ENCODE measurements at places on chromosomes 16 and 17.

DNA sequence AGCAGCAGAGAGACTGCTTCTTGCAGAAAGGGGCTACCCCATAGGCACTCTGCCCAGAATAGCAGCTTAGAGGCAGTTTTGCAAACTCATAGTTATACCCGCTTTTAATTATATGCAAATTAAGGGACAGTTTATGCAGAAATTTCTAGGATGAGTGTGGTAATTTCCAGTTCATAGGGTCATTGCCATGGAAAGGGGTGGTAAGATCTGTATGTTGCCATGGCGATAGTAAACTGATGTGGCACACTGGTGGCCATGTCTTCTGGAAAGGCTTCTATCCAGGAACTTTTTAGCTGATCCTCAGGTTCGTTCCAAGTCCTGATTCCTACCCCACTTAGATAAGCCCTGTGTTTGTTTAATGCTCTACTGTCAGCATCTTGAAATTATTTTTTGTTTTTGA is 6.2 kb downstream of the STXBP4 start:
- no peak for DNase-seq

GRCh38 chr16:87317750-87318644 is 805 bp upstream of the C16orf95 start:
- DNase-seq = no peak

GRCh38 chr16:74586948-74587347 is 20.0 kb downstream of the GLG1 start:
- DNase-seq = no peak

DNA sequence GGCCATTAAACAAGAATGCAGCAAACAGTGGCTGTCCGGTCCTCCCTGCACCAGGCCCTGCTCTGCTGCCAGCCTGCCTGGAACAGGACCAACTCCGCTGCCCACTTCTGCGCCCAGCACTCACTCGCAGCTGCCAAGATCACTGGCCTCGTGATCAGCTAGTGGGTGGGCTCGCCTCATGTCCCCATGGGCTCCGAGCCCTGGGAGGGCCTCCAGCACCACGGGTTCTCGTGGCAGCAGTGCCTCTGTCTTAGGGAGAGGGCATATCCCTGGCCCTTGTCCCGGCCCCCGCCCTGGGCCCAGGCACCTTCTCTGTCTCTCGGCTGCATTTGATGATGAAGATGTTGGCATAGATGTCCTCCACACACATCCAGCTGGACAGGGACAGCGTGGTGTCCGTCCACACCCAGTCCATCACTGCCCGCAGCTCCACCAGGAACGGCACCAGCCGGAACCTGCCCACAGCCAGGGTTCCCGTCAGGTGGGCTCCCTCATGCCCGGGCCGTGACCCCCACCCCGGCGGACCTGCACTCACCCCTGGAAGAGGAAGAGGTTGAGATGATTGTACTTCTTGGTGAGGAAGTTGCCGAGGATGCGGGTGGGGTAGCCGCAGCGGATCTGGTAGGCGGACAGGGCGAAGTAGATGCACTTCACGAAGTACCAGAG is 13.1 kb downstream of the CTU2 start:
- DNase-seq = no peak

DNA sequence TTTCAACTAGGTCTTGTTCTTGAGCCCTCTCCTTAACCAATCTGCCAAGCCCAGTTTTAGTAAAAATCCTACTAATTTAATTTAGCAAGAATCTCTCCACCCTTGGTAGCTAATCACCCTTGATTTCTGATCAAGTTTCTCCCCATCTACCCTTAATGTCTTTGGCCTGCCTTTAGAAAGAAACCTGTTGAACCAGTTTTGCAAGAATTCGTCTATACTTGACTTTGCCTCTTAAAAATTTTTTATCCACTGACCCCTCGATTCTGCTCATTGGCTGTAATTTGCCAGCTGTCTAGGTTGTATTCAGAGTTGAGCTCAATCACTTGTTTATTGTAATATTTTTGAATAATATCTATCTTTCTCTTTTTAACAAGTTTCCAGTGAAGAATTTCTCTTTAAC is 1138.5 kb downstream of the CDH11 start:
- no peak for DNase-seq

DNA sequence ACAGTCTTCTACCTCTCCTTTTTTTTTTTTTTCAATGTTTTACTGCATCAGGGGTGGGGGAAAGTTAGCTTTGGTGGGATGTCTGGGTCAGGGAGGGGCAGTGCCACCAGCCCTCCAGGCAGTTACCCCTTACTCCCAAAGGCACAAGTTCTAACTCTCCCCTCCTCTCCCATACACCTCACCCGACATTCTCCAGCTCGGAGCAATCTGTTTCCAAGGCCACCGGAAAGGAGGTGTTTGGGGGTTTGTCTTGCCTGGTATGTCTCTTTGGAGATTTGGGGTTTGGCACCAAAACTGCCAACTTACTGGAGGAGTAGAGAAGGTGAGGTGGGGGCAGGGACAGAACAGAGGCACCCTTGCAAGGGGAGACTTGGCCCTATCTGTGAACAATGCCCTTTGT is 4.7 kb downstream of the DLX3 start:
- DNase-seq = no peak

DNA sequence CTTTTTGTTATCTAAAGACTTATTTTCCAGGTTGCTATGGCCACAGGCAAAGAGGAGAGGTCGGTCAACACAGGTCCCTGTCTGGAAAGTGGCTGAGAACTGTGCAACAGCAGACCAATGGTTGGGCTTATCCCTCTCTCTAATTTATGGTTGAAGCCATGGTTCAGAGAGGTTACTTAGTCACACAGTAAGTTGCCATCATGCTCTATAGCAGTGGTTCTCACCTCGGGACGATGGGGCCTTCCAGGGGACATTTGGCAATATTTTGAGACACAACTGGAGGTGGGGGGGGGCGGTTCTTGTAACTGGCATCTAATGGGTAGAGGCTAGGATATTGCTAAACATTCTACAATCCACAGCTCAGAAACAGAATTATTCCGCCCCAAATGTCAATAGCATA is 842 bp upstream of the LDAF1 start:
- no peak for DNase-seq

- peak; percentile 58 for DNase-seq
Observed at GRCh38 chr17:8436169-8436843, 622 bp downstream of the NDEL1 start.

DNA sequence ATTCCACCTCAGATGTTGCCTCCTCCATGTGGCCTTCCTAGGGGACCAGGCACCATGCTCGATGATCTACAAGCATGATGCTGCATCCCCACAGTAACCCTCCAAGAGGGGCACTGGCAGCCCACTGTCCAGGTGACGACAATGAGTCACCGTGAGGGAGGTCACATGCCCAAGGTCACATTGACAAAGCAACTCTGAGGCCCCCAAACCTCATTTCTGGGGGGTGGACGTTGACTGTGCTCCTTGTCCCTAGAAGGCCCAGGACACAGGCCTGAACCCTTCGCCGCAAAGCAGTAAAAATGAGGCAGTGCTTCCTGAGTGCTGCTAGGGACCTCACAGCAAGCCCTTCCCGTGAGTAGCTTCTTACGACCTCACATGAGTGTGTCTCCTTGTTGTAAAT is 136.5 kb downstream of the C16orf78 start:
- DNase-seq = no peak

- peak; percentile 82 for DNase-seq
Observed at GRCh38 chr17:55641676-55642081, 81.0 kb downstream of the TMEM100 start.

DNA sequence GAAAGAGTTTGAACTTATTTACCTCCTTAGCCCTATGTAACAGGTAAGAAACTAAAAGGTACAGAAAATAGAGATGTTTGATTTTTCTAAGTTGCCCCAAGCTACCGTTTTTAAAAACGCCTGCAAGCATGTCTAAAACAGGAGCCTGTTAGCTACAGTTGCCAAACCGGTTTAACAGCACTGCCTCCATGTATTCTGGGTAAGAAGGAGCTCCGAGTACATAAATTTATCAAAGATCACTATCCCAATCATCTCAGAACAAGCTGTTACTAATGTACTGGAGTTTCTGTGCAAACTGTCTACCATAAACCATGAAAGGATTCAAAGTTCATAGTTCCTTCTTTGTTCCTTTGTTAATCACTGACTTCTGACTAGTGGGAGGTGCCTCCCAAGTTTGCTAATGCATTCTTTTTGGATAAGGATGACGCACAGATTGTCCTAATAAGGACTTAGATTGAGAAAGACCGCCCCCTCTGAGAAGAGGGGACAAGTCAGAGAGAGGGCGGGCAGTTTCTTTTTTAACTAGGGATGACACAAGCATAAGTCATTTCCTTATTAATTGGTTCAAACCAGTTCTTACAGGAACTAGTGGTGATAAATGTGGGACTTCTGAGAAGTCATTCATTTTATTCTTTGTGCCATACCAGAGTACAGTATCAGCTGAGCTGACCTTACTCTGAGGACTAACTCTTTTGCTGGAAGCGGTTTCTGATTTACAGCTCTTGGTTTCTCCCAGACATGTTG is 55.3 kb downstream of the TUBD1 start:
- peak; percentile 81 for DNase-seq

- no peak for DNase-seq
Observed at GRCh38 chr17:10623737-10624338, 33.3 kb downstream of the MYH3 start.

GRCh38 chr16:87918866-87919680 is 17.3 kb downstream of the CA5A start:
- DNase-seq = no peak

- no peak for DNase-seq
Observed at GRCh38 chr17:54439816-54440215, 460.8 kb upstream of the TOM1L1 start.

- DNase-seq = no peak
Observed at GRCh38 chr17:17848311-17849082, 11.7 kb upstream of the SREBF1 start.

DNA sequence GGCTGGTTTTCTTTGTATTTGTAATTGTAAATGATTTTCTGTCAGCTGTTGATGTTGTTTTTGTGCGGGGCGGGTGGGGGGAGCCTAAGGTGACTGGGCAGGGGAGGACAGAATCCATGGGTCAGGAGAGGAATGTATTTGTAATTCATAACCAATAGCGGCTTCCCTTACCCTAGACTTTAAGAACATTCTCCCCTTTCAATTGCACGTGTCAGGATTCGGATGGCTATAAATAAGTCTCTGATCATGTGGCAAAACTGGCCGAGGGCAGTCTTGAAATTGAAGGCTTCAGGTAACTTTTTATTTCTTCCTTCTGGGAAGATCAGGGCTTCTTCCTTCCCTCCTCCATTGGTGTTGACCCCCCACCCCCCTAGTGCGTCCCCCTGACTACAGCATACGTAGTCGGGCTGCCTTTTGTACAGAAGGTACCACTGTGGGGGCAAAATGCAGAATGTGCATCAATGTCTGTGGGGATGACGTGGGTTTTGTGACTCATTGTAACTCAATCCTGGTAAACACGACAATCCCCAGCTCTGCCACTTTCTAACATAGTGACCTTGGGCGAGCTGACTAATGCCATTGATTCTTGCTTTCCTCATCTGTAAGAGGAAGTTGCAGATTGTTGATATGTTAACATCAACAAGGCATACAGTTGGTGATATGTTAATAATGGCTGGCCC is 16.2 kb downstream of the MARCHF10 start:
- DNase-seq = no peak

- DNase-seq = no peak
Observed at GRCh38 chr16:18048853-18049546, 287.5 kb downstream of the NPIPA8 start.

GRCh38 chr17:34487626-34488025 is 91.8 kb upstream of the TMEM132E start:
- DNase-seq = no peak

DNA sequence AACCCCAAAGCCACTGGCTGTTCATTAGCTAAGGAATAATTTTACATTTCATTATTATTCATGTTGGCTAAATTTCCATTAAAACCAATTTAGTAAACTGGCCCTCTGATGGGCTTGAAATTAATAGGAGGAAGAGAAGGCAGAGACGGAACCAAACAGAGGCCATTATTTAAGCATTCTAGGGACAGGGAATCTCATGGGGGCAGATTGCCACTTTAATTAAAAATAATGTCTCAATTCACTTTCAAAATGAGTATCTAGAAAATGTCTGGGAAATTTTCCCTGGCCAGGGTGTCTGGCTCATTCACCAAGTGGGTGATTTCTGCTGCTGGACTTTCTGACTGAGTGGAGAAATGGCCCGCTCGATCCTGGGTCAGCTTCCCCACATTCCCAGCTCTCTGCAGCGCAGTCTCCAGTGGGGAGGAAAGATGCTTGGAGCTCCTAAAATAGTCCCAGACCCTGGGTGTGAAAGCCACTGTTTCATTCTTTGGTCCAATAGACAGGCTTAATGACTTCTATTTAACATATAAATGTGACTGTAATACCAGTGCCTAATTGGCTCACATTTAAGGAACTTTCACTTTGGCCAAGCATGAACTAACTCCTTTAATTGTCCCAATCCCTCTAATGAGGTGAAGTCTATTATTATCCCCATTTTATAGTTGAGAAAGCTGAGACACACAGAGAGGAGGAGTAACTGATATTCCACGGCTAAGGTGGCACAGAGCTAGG is 64.3 kb downstream of the IRX6 start:
- no peak for DNase-seq

GRCh38 chr17:68450391-68450790 is 6.9 kb downstream of the WIPI1 start:
- no peak for DNase-seq

- no peak for DNase-seq
Observed at GRCh38 chr16:9528511-9529079, 437.2 kb downstream of the HAPSTR1 start.

DNA sequence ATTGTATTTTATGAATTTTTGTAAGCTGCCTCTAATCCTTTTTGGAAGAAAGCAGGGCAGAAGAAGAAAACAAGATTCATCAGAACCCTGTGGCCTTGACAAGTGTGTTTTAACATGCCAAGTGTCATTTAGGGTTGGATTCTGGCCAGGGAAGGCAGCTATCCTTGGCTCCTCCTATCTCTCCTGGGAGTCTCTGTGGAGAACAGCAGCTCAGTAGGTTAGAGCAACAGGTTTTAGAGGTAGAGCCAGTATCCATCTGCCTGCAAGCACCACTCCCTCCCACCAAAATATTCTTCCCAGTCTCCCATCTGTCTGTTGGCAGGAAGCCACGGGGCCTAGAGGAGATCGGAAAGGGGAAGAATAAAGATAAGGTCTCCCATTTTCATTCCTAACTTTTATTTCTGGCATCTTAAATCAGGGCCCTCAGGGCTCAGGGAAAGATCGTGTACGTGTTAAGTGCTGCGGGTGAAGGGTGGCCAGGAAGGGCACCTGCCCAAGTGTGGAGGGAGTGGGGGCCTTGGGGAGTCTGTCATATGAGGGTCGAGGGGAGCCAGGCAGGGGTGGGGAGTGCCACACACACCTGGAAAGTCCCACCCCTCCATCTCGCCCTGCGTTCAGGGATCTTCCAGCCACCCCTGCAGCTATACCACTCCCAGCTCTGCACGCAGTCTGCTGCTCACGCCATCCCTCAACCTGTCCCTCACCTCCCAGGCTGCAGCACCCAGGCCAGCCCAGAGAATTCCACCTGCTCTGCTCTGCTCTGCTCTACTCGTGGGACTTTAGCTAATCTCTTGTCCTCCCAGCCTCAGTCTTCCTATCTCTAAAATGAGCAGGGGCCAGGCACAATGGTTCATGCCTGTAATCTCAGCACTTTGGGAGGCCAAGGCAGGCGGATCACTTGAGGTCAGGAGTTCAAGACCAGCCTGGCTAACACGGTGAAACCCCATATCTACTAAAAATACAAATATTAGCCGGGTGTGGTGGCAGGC is 17.1 kb upstream of the CPSF4L start:
- DNase-seq = no peak

GRCh38 chr16:72721981-72722380 is 325.9 kb downstream of the ZFHX3 start:
- DNase-seq = no peak
